ENCODE measurements at places on chromosomes 2 and 18.

DNA sequence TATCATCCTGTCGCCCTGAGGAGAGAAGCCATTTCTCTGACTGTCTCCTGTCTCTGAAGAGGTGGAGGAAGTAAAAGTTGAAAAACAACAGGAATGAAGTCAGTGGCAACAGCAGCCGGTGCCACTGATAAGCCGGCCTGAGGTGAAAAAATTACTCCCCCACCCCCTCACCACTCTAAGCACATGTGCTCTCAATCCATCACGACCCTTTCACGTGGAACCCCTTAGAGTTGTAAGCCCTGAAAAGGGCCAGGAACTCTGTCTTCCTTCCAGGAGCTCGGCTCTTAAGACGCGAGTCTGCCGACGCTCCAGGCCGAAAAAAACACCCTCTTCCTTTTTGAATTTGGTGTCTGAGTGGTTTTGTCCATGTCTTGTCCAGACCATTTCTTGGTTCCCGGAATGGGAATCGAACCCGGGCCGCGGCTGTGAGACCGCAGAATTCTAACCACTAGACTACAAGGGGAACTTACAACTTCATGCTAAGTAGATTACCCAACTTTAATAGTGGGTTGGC is 40.7 kb upstream of the TRIM43 start:
- DNase-seq = no peak

GRCh38 chr2:221817878-221818277 is 245.8 kb upstream of the EPHA4 start:
- no peak for DNase-seq

GRCh38 chr2:54619660-54620231 is 103.7 kb upstream of the EML6 start:
- no peak for DNase-seq

DNA sequence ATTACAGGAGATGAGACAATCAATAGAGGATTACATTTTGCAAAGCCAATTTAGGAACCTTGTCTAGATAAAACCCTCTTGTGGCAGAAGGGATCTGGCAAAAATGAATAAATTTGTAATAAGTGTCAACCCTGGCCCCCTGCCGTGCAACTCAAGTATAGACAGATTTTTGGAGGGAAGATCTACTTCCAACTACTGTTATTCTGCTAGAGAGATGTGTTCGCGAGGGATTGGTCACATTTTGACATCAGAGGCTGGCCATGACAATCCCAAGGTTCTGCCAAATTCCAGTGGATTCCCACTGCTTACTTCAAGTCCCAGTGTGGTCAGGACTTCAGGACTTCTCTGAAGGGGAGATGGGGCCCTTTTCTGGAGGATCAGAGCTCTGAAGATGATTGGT is 192.6 kb downstream of the SH3RF3 start:
- no peak for DNase-seq

GRCh38 chr2:203984-204383 is 59.8 kb downstream of the SH3YL1 start:
- no peak for DNase-seq

DNA sequence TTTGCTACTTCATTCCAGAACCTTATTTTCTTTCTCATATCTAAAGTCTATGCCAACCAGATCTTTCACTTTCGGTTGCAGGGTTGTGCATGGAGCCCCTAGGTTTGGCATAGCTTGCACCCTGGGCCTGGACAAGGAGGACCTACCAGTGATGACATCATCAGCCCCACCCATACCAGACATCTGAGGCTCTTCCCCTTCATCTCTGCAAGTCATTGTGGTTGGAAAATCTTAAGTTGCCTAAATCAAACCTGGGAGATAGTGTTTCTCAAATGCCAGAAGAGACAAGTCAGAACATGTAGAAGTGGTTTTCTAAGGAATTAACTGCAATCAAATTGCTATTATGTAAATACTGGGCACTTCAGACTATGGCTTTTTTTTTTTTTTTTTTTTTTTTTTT is 363.3 kb downstream of the ZNF516 start:
- DNase-seq = no peak

DNA sequence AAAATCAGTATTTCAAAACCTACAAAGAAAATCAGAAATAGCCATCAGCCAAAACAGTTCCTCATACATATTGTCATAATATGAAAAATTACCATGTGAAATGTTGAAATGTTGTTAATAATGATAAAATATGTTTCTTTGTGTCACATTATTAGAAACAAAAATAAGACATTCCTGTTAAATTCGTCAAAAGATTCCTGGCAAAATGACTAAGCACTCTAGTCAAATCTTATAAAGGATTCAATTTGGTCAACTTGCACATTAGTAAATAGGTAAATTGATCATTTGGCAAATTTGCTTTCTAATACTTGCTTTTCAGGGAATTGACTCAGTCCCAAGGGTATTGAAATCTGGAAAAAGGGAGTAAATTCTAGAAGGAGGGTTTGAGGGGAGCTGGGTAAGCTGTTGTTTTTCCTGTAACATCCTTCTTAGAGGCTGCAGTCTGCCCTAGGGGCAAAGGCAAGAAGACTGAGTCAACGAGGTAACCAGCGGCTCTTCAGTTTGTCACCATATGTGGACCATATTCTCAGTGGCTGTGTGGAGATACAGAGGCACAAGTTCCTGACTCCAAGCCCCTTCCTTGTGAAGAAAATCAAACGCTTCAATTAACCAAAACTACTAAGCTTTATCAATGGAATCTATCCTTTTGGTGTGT is 482.3 kb downstream of the TNS1 start:
- DNase-seq = no peak

DNA sequence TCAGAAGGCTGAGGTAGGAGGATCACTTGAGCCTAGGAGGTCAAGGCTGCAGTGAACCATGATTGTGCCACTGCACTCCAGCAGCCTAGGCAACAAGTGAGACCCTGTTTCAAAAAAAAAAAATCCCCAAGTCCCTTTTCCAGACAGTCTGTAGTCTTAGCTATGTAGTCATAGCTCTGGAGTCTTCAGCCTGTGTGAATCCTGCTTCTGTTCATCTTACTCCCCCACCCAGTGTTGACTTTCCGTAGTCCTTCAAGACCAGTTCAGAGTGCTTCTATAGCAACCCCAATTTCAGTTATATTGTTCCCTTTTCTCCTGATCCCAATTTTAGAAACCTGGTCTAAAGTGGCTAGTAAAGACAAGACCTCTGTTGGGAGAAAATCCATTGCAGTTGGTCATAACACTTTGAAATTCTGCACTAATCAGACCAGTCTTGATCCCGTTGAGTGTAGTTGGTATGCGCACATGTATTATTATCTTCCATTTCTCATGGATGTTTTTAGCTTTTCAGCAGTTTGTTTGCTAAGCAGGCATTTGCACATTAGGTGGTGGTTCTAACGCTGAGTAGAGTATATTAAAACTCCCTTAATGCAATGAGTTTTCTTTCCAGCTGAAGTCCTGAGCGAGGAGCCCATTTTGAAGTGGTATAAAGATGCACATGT is 9.0 kb downstream of the BZW1 start:
- no peak for DNase-seq

DNA sequence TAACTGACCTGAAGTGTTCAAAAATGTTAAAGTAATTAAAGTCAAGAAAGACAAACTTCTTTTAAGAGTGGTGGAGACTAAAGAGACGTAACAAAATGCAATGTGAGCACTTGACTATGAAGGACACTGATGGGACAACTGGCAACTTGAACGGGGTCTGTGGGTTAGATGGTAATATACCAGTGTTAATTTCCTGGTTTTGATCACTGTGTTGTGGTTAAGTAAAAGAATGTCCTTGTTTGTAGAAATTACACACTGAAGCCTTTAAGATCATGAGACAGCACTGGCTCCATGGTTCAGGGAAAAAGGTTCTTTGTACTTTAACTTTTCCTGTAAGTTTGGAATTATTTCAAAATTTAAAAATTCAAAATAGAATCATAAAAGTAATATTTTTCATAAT is 58.2 kb downstream of the REL start:
- DNase-seq = no peak

Measured in epithelial cell of proximal tubule (primary cell).